Hypothalamus (tissue), 51 donors: ENCODE measurements at places on chromosomes 12 and 14.

DNA sequence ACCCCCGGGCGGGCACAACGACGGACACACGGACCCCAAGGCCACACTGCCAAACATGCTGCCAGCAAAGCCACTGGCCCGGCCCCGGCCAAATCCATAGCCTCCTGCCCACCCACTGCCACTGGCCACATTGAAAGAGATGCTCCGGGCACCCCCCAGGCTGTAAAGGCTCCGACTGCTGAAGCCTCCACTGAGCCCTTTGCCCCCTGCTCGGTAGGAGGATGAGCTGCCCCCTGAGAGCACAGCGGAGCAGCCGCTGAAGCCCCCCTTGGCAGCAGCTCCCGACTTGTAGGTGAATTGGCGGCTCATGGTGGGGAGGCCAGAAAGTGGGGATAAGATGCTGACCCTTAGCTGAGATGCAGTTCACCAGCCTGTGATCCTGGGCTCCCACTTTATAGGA is at the start of gene KRT73:
KRT73 (minus strand) TSS at position 344 of the 400 bp plus-strand sequence; CDS start at position 309, 35 bp downstream.
- no peak for DNase-seq

DNA sequence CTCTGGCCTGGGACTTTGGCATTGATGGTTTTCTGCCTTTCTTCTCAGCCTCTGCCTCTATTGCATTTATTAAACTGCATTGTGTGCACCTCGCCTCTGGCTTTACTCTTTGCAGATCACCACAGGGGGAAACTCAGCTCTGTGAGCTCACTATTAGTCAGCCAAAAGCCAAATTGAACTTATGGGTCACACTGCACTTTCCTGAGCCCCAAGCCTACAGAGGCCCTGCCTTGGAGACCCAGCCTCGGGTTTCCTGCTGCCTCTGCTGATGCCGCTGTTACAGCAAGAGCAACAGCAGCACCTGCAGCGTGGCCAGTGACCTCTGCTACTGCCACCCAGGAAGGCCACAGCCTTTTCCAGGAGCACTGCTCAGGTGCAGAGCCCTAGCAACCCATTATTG is 122.5 kb downstream of the DAD1 start:
- no peak for DNase-seq

GRCh38 chr12:28172434-28173030 is 17.7 kb upstream of the CCDC91 start:
- DNase-seq = no peak

DNA sequence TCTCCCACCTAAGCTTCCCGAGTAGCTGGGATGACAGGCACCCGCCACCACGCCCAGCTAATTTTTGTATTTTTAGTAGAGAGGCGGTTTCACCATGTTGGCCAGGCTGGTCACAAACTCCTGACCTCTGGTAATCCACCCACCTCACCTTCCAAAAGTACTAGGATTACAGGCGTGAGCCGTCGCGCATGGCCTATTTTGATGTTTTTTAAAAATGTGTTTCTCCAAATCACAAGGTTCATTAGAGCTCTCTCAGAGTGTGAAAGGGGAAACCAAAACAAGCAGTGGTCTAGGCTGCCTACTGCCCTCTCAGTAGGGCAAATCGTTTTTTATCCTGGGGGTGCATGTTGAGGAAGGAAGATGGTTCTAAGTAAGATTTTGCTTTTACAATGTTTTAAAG is 211.5 kb downstream of the PIK3C2G start:
- DNase-seq = no peak

DNA sequence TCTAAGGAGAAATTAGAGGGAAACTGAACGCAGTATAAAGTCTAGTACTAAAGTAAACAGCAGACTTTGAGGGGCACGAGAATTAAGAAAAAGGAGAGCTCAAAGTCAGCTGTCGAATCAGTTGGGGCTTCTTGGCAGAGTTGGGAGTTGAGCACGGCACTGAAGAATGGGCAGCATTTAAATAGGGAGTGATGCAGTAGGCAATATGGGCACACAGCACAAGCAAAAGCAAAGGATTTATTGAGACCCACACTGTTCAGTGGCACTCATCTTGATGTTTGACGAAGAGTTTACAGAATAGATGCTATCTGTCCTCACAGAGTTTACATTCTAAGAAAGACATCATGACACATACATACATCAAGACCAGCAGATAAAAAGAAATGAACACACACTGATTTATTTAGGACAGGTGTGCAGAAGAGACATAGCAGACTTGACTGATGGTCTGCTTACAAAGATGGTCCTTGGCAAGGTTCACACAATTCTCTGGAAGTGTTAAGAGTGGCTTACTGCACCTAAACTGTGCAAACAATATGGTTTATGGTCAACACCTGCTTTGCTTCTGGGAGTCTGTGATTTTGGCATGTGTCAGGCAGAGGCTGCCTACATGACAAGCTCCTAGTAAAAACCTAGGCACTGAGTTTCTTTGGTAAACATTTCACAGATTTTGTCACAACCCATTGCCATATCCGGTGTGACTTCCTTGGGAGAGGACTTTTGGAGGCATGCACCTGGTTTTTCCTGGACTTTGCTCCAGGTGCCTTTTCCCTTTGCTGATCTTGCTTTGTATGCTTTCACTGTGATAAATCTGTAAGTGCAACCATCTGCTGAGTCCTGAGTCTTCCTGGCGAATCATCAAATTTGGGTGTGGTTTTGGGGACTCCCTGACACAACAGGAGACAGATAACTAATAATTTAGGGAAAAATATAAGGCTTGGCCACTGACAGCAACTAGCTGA is 26.3 kb downstream of the ALKBH1 start:
- no peak for DNase-seq

DNA sequence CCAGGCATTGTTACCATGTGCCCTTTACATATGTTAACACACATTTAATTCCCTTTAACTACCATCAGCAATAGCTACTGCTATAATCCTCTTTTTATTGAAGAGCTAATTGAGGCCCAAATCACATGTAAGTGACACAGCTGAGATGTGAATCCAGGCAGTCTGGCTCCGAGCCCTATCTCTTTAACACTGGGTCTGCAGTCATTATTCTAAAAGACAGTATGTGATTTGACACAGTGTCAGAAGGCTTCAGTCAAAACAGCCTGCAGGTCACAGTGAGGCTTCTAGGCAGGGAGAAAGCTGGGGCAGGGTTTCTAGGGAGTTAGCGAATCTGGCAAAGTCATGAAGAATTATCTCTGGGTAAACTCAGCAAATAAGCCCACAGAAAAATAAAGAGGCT is 148.2 kb downstream of the KIF21A start:
- DNase-seq = no peak

- no peak for DNase-seq
Measured at GRCh38 chr14:73472185-73473114, 14.1 kb upstream of the NUMB start.

DNA sequence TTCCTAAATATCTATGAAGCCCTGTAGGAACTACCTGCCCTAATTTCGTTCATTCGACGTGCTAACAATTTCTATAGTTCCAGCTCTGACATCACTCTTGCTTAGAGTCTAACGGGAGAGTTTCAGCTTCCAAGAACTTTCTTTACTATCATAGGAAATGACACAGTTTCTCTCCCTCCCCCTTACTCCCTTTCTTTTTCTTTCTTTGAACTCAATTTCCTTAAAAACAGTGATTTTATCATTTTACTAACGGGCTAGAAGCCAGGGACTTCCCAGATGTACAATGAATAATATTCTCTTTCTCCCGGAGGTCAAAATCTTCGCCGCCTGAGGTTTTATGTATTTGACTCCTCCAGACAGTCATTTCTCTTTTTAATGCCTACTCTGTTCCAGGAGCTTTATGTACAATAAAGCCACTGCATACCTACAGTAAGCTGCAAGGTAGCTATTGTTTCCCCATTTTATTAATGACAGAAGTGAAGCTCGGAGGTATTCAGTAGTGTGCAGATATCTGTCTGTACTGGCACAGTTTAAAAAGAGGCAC is 15.7 kb downstream of the SMCO2 start:
- DNase-seq = no peak

- DNase-seq = no peak
Measured at GRCh38 chr12:117890137-117890536, 78.7 kb downstream of the KSR2 start.

GRCh38 chr12:124392271-124392666 is 97.4 kb downstream of the RFLNA start:
- peak; percentile 56 for DNase-seq

DNA sequence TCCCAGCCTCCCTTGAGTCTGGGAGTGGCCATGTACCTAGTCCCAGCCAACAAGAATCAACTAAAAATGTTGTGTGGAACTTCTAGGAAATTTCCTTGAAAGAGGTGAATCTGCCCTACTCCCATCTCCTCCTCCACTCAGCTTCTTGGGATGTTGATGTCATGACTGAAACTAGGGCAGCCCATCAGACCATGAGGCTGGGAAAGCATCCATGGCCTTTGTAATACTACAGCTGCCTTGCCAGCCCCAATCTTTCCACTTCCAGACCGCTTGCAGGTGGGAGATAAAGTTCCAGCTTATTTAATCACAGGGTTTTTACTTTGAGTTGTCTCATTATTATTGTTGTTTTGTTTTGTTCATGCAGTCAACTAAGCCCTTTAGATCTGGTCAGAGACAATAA is 170.3 kb upstream of the LMNTD1 start:
- no peak for DNase-seq

DNA sequence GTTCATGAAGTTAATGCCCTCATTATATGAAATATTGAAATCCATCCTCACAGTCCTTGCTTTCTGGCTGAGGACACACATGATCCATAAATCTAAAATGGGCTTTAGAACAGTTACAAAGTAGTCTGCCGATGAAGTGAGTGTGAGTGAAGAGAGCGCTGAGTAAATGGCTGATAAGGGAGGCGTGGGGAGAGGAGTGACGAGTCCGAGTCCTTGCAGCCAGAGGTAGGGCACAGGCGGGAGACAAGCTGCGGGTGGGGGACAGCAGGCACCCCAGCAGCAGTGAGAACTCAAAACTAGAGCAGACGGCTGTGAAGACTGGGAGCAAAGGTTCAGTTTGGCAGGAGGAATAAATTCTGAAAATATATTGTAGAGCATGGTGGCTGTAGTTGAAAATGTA is 140.1 kb upstream of the ATP2B1 start:
- no peak for DNase-seq

GRCh38 chr12:93192878-93193277 is 184.8 kb upstream of the NUDT4 start:
- no peak for DNase-seq

- no peak for DNase-seq
Measured at GRCh38 chr14:100422556-100423316, 99.6 kb downstream of the SLC25A47 start.

DNA sequence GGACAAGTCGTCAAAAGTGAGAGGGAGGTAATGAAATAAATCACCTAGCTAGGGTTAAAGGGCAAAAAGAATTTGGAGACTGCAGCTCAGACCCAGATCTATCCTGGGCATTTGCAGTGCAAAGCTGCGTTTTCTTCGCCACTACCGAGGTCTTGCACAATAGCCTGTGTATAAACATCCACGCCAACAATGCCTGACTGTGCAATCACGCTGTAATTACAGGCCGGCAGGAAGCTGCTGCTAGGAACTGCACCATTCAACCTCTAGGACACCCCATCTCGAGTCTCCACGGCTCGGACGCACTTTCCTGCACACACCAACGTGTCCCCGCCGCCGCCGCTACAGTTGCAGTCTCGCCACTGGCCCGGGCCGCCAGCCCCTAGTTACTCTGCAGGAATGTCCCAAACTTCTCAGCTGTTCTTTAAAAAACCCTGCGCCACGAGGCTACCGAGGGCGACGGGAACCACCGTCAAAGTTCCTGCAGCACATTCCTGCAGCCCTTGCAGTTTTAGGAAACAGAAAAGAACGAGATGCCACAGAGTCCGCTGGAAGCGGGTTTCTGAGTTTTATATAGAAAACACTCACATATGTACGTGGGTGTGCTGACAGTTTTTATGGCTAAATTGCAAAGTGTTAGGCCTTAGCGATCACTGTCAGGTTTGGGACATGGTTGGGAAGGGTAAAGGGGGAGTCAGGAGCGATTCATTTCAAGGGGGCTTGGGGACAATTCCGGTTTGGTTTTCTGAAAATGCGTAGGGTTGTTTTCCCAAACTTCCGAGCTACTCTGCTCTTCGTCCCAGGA is 65.6 kb upstream of the PTGR2 start:
- peak; percentile 60 for DNase-seq

DNA sequence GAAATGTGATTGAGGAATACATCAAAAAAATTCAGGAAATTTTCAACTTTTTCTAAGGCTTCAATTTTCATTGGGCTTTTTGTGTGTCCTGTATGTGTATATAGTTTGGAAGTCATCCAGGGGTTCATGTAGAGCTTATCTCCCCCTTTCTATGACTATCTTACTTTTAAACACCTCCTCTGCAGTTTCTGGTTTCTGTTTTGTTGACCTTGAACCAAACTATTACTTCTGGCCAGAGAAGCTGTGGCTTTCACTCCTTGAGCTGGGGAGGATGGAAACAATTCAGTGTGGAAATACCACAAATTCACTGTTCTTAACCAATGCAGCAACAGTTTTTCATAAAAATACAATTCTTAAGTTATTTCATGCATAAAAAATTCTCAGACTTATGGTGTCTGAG is 613.2 kb upstream of the SEL1L start:
- no peak for DNase-seq

- DNase-seq = peak; percentile 98
Measured at GRCh38 chr14:103333754-103334643, at the start of gene EIF5. Gene EIF5, plus strand, starts transcription at chr14:103334237. Its CDS starts 1,624 bp downstream, at chr14:103335861.

GRCh38 chr14:61932974-61933373 is 170.8 kb downstream of the SNAPC1 start:
- no peak for DNase-seq

- DNase-seq = no peak
Measured at GRCh38 chr14:101175731-101176534, 272.4 kb upstream of the RTL1 start.

GRCh38 chr12:62801796-62802195 is 133.2 kb downstream of the PPM1H start:
- DNase-seq = no peak

GRCh38 chr12:117026343-117026742 is 72.9 kb downstream of the TESC start:
- no peak for DNase-seq

GRCh38 chr14:55794655-55795595 is 214.9 kb downstream of the KTN1 start:
- DNase-seq = no peak

DNA sequence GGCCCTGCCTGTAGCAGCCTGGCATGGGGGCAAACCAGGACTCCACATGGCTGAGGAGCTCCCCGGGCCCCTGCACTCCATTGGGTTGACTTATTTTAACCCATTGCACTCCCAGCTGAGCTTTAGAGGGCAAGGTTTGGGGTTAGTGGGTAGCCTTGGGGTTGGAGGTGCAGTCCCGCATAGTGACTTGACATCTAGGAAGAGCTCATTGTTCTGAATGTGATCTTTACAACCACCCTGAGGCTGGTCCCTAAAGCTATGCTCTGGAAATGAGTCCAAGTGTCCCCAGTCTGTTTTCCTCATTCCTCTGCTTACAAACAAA is 36.4 kb downstream of the NFKBIA start:
- DNase-seq = no peak

DNA sequence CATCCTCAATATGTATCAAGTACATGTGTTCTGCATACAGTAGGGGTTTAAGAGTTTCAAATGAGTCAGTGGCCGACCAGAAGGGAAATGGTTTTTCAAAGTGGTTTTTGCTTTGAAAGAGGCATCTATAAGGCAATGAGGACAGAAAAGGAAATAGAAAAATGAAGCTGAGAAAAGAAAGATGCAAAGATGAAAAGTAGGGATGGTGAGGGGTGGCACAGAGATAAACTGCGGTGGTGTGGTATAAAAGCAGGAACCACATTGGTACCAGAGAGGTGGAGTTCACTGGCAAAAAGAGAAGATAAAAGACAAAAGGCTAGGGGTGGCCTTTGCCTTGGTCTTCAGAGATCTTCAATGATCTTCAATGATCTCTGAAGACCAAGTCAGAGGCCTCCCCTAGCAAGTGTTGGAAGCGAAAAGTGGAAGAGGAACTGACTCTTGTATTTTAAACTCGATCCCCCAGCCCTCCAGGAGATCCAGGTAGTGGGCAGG is 144.0 kb upstream of the KRR1 start:
- DNase-seq = no peak
